Posterior vena cava (tissue), 2 donors: ENCODE measurements at places on chromosomes 5 and 9. TPM values are rescaled to one million over a fixed set of nuclear protein-coding genes. Genes with fewer than 3 reads are reported as not detected.

Gene CAMK2A
- total RNA-seq: 0.29 TPM

- no peak for DNase-seq
Observed at GRCh38 chr9:82554381-82554780, 508.6 kb downstream of the RASEF start.

DNA sequence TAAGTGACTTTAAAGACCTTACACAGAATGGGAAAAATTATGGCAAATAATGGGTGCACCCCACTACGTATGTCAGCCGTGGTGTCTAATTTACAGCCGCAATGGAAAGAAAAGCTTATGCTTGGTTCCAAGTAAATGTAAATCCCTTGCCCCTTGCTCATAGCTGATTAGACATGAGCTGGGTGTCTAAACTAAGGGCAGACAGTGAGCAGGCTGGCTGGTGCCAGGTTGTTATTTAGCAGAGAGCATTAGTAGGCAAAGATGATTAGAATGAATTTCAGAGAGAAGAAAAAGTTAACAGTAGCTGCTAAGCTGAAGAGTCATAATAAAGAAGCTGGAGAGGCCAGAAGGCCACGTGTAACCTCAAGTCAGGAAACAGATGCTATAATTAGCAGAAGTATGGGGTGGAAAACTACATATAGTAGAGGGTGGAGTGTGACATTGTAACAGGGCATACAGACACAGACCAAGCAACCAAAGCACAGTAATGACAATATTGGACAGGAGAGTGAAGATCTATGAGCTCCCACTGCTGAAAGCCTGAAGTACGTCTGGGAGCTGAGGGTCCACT, 257.7 kb downstream of the MCTP1 start:
- DNase-seq: no peak

GRCh38 chr9:34139477-34140146, 13.1 kb upstream of the DCAF12 start:
- DNase-seq: no peak

DNA sequence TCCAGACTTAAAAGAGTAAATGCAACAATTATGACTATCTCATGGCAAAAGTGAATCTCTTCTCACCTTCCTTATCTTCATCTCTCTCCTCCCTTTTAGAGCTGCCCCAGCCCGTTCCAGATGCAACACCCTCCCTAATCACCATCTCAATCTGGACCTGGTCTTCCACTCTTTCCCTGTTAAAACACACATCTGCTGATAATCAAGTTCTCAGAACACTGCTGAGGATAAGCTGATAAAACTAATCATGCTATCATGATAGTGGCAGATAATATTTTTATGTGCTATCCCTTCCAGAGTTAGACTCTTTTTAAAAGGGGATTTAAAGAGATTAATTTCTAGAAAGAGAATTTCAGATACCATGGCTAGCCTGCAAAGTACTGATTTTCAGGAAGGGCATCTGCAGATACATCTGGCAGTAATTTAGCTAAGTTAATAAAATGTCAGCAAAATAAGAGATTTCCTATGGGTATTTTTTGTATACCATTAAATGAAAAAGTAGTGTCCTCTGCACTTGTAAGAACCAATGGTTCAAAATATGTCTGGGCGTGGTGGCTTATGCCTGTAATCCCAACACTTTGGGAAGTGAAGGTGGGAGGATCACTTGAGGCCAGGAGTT, 17.2 kb downstream of the SGTB start:
- no peak for DNase-seq

- DNase-seq: no peak
Observed at GRCh38 chr9:100125236-100125635, 26.2 kb downstream of the INVS start.

- no peak for DNase-seq
Observed at GRCh38 chr5:156481741-156482140, 154.8 kb downstream of the SGCD start.

GRCh38 chr5:97764700-97765099, 581.7 kb upstream of the RIOK2 start:
- no peak for DNase-seq

- no peak for DNase-seq
Observed at GRCh38 chr5:175390352-175391083, 53.5 kb downstream of the DRD1 start.

Gene COL5A1
- 196 TPM for total RNA-seq

- no peak for DNase-seq
Observed at GRCh38 chr5:98933445-98934072, 4.8 kb upstream of the CHD1 start.

Gene LHX3
- total RNA-seq: not detected

GRCh38 chr9:75395336-75395735, 307.0 kb downstream of the OSTF1 start:
- no peak for DNase-seq

- no peak for DNase-seq
Observed at GRCh38 chr5:150571836-150572235, 63.9 kb downstream of the NDST1 start.

- no peak for DNase-seq
Observed at GRCh38 chr5:152262667-152263066, 142.4 kb downstream of the NMUR2 start.

DNA sequence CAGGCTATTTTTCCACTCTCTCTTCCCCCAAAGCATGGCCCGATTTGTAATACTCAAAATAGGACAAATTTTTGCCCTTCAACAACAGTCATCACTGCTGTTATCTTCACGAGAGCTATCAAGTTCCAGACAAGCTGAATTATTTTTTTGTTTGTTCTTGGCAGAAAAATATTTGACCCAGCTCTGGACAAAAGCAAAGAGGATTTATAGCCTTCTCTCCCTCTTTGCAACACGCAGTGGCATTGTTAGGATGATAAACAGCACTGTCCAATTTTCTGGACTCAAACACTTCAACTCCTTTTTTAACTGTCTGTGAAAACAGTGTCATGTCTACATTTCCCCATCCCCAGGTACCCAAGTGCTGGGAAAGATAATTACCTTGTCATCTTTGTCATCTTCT, 160.3 kb downstream of the SLF1 start:
- no peak for DNase-seq

DNA sequence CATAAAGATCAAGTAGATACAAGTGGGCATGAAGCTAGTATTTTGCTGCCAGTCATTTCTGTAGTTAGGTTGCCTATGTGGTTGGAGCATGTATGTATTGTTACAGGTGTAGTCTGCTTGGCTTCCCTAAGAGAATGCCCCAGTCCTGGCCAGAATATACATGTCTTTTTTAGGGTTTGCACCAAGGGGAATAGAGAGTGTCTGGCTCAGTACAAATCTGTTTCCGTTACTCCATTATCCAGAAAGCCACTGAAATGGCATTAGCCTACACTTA, 23.2 kb downstream of the TGFBR1 start:
- no peak for DNase-seq

DNA sequence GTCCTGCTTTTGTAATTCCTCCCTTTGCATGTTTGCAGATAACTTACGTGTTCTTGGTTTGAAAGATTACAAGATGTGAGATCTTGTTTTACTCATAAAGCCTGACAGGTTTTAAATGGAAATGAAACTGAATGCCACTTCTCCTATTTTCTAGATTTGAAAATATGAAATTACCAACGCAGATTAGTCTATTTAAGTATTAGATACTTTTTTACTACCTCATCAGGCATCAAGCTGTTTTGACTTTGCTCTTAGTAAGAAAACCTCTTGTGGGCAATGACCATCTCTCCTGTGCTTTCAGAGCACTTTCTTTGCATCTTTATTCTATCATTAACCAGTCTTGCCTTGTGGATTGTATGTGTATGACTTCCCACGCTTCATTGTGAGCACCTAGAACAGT, 3.5 kb downstream of the DMXL1 start:
- no peak for DNase-seq

Gene ADAMTS16
- 0.74 TPM for total RNA-seq
